ENCODE measurements at places on chromosomes 1 and 21.
A peak's percentile ranks its signal among the peaks of the same experiment; 100 is the strongest.

DNA sequence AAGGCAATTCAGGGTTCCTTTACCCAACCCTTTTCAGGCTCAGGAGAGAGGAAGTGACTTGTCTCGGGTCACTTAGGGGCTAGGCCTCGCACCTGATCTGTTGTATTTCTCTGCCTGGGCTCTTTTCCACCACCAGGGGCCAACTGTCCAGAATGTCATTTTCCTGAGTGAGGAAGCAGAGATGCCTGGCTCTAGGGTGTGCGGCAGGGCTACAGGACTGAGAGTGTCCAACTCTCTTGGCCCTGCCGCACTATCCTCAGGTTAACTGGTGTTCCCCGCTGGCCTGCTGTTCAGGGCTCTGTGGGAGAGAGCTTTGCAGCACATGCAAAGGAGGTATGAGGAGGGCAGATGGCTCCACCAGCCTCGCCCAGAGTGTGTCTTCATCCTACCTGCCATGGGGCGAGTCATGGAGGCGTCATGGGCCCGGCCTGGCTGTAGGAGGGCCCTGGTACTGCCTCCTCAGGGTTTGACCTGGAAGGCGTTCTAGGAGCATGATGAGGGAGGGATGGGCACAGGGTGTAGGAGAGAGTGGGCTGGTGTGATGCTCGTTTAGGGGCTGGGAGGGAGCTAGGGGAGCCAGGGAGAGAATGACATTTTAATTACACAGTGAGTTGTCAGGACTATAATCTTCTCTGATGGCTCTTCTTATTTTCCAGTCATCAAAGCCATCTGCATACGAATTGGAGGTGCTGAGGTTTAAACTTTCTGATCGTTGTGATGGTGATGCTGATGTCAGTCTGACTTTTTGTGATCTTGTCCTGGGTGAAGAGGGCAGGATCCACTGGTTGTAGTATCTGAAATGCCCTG is 128.3 kb downstream of the NOS1AP start:
- peak; percentile 28 for DNase-seq

- DNase-seq: peak; percentile 68
Observed at GRCh38 chr1:92485381-92486250, 1.1 kb downstream of the GFI1 start.

DNA sequence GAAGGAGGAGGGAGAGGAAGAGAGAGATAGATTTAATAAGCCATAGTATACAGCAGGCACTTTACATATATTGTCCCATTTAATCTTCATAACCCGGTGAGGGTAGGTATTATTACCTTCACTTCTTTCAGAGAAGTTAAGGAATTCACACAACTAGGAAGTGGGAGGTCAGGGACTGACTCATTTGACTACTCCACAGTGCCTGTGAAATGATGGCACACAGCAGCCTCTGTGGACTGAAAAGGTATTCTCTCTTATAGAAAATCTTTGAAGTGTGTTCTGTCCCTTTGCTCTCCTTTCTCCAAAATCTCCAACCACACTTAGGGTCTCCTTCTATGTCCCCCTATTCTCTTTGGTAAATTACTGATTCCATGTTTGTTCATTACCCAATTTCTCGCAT is 23.9 kb downstream of the PALMD start:
- no peak for DNase-seq

DNA sequence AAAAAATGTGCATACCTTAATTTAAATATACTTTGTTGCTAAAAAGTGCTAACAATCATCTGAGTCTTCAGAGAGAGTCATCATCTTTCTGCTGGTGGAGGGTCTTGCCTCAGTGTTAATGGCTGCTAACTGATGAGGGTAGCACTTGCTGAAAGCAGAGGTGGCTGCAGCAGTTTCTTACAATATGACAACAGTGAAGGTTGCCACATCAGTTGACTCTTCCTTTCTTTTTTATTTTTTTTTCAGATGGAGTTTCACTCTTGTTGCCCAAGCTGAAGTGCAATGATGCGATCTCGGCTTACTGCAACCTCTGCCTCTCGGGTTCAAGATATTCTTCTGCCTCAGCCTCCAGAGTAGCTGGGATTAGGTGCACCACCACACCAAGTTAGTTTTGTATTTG is 2.6 kb upstream of the CFAP45 start:
- DNase-seq: no peak

GRCh38 chr1:213852107-213852506 is 135.7 kb upstream of the PROX1 start:
- DNase-seq: no peak

- no peak for DNase-seq
Observed at GRCh38 chr1:230365723-230366307, 60.3 kb downstream of the PGBD5 start.

DNA sequence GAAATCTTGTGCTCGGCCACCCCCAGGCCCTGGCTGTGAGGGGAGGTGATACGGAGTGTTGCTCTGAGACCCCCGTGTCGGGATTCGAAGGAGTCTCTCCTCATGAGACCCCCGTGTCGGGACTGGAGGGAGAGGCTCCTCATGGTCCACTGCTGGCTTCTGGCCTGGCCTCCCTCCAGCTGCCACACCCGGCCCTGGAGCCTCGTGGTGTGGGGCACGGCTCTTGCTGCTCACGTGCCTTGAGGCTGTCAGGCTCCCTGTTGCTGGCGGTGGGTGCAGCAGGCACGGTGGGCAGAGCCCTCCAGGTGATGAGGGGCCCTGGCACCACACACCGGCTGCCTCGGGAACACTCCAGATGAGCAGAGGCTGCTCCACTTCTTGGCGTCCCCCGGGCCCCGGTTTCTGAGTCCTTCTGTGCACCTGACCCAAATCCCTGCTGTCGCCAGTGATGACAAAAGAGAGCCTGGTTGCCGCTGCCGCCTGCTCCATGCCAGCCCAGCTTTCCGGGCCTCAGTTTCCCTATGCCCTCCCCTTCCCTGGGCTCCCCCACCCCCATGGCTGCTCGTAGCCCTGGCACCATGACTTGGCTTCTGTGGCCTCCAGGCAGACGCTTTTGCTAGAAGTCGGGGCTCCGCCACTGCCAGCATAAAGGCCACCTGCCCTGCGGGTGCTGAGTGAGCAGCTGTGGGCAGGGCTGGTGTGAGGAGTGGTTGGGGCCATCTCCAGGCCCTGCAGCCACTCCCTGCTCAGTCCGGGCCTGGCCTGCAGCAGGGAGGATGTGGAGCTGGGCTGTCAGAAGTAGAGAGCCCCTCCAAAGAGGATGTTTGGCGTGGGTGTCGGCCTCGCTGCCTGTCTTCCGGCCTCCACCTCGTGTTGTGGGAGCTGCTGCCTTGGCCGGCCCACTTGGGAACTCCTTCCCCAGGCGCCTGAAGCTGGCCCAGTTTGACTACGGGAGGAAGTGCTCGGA is 11.8 kb downstream of the TMEM240 start:
- no peak for DNase-seq

DNA sequence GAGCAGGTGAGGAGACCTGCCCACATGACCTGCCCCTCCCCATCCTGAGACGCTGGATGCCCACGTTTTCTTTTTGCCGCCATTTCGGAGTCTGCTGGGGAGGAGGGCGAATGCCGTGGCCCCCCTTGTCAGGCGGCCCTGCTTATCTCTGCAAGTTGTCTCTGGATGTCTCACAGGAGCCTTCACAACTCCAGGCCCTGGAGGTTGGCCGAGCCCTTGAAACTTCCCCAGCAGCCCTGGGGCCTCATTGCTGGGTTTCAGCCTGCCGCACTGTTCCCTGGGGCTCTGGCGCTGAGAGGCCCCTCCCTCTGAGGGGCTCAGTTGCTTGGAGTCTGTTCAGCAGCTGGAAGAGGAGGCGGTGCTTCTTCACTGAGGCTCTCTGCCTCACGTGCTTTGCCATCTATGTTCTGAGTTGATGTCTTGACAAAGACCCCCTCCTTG is 29.8 kb upstream of the ZBTB21 start:
- DNase-seq: no peak

DNA sequence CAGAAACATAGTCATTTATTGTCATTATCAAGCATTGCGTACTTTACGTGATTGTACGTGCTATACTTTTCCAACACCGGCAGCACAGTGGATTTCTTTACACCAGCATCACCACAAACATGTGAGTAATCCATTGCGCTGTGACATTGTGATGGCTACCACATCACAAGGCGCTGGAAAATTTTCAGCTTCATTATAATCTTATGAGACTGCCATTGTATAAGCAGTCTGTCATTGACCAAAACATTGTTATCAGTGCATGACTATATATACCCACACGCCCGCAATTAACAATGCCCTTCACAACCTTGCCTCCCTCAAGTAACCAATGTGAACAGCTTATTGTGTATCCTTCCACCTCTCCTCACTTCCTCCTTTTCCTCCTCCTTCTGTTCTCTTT is 137.6 kb downstream of the ZZZ3 start:
- DNase-seq: no peak

Measured in Caco-2 (cell line).